Activated CD8-positive, alpha-beta T cell treated with anti-CD3 and anti-CD28 coated beads for 36 hours (primary cell): ENCODE measurements at places on chromosomes 5 and 9.
A peak's percentile ranks its signal among the peaks of the same experiment; 100 is the strongest.

DNA sequence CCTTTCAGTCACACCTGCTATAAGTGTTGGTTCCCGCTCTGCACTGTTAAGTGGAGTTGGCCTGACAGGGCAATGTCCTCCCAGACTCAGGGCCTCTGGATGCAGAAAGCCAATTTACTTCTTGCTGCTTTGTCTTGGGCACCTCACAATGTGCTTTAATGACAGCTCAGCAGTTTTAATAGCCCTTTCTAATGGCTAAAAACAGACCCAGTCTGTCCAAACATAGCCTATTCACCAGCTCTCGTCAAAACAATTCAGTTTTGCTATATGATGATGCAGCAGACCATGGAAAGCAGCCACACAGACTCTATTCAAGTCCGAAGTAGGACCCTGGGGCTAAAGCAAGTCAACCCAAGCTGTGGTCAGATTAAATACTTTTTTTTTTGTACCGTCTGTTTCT is 529.1 kb upstream of the SEMA6A start:
- no peak for DNase-seq

DNA sequence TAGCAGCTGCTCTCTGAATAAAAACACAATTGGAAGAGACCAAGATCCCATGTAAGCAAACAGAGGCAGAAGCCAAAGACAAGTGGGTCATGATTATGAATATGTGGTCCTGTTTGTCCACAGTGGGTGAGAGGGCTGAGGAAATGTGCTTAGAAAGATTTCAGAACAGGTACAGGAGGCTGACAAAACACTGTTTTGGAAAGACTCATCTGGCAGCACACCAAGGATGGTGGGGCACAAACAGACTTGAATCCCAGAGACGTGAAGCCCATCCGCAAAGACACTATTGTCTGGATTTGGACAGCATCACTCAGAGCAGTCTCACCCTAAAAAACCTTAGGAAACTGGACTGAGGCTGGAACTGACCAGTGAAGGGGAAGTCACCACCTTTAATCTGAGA is 85.0 kb downstream of the ADRB2 start:
- DNase-seq: no peak

DNA sequence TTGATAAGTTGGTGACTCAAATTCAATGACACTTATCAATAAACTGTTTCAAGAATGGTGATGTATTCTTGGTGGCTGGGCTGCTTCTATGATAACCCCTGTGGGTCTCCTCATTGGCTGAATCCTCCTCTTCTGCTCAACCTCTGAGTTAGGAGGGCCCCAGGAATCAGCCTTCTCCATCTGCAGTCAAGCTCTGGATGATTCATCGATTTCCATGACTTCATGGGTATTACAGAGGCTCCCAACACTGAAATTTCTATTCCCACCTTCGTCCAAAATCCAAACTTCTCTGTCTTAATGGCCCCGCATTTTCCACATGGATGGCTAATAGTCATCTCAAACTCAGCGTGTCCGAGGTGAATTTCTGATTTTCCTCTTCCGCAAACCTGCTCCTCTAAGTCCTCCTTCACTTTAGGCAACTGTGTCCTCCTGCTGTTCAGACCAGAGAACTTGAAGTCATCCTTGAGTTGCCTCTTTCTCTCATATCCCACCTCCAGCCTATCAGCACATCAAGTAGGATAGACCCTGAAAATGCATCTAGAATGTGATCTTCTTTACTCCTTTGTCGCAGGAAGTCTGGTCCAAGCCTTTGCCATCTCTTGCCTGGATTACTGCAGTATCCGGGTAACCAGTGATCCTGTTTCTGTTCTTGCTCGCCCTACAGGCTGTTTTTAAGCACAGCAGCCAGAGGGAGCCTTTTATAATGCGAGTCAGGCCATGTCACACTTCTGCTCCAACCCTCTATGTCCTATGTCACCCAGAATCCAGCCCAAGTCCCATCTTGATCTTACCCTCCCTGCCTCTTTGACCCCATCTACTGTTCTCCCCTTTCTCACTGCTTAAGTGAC is 41.4 kb upstream of the IL7R start:
- DNase-seq: peak; percentile 49

DNA sequence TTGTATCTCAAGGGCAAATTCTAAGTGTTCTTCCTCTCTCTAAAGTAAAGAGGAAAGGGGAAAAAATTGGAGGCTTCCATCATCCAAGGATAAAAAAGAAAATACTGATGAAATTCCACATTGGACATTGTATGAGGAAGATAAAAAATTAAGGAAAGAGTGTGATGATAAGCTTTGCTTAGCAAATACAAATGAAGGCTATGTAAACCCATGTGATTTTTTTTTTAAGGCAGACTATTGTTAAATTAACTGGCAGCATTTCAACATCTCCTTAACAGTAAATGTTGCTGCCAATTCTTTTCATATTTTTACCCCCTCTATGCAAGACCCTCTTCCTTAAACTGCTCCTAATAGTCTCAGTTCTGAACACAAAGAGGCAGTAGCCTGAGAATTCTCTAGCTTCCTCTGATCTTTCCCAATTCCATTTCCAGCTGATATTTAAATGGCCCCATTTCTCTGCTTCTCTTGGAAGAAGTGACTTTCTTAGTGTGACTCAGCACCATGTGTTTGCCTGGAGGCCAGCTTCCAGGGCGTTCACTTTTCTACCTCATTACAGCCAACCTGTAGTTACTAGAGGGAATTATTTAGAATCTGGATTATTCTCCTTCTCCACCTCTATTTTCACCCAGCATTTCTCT is 159.7 kb downstream of the TLE1 start:
- no peak for DNase-seq

DNA sequence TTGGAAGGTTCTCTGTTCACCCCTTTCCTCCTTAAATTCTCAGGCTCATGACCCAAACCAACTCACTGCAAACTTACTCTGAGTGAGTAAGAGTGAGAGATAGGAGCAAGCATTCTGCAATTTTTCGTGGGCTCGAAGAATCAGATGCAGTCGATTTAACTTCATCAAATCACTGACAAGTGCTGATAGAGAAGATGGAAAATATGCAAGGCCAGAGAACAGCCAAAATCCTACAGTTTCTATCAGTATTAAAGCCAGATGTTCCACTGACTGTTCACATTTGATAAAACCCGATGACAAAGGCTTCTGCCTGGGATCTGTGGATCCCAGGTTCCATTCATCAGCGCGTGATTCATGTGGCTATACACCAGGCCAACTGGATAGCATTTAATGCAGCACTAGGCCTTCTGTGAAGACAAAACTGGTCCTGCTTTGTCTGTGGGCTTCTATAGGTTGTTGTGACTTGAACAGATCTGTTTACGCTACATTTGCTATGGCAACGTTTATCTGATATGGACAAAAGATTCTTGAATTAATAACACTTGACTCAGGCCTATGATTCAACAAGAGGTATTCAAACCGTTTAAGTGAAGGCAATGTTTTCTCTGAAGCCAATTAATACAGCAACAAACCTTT is 251.2 kb downstream of the NFIB start:
- no peak for DNase-seq

DNA sequence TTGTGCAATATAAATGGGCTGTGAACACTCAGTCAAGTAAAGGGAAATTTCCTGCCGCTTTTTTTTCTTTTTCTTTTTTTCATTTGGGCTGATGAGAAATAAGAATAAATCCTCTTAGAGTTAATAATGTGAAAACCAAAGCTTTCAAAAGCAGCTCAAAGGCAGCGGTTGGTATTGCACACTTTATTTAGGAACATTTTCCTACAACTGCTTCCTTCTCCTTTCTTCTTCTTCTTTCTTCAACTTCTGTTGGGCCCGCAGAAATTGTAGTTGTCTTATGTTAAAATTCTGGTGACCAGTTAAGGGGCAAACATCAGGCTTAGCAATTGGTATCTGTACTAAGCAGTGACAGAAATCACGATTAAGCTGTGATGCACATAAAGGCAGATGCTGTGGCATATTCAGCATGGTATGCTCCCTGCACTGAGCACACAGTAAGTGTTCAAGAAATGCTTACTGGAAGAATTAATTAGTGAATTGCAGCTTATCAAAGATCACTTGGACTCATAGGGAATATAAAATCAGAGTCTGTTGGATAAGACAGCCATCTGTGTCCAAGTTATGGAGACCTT is 85.4 kb downstream of the ANKRD55 start:
- DNase-seq: no peak

DNA sequence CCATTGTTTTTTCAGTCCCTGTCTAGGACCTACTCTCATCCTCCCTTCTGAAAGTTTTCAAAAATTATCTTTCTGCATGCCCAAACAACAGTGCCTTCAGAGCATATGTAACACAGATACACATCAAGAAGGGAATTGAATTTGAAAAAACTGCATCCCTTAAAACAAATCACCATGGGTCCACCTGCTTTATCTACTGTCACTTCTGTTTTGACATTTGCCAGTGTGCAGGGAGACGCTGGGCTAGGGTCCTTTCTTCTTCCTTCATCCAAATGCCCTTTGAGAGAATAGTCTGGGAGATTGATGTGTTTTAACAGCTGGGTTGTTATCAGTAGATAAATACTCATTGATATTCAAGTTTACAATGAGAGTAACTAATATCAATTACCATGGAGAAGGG is 1630.1 kb downstream of the MAT2B start:
- DNase-seq: no peak

DNA sequence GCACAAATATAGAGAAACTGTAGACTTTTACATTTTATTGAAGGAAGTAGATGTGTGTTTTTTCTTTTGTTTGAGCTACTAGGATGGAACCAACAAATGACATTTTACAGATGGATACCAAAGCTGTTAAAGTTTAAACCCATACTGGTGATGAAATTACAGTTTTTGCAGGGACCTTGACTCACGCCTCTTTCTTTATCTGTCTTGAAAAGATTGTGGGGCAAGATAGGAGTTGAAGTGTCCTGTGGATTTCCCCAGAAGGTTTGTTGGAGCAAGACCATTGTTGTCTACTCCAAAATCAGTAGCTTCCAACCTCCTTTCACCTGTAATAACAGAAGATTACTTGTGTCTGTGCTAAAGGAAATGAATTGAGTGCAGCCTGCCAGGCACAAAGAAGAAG is 4.1 kb upstream of the C5orf63 start:
- no peak for DNase-seq

DNA sequence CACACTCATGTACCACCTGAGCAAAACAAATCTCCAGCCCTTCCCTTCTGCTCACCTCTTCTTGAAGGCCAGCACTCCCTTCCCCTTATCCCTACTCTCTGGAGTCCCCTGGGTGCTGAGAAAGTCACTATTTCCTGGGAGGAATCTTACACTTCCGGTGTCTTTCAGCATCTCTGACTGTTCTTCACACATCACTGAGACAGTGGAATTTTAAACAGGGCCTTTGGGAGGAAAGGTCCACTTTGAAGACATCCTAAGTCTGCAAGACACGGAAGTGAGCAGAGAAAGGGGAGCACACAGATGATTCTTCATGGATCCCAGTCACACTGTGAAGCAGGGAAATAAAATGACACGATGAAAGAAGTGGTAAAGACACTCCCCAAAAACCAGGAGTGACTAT is 25.6 kb downstream of the FRMD3 start:
- no peak for DNase-seq

GRCh38 chr9:70881333-70881732 is 240.1 kb downstream of the TRPM3 start:
- DNase-seq: no peak

DNA sequence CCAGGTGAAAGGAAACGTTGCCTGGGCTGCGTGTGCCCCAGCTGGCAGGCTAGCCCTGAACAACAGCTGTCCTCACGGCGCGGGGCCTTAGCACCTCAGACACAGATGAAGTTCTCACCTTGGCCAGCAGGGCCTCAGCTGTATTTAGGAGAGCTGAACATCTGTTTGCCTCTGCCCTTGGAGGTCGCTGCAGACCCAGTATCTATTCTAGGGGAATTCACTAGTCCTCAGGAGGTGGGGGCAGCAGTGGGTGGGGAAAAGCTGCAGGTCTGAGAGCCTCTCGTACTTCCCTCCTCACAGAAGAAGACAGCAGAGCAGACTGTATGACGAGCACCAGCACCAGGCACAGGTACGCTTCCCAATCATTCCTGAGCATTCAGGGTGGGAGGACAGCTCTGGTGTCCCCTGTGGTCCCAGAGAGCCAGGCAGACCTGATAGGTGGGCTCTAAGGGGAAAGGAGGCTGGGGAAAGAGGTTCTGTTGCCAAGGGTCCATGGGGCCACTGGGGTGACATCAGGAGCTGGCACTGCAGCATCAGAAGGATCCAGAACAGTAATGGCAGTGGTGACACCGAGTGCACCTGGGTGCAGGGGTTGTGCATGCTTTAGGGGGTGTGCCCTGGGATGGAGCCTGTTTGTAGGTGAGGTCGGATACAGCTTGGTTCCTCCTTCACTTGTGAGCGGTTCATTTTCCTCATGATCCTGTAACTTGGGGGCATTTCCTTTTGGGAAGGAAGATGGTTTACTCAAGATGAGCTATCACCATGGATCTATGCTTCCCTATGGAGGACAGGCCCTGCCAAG is 13.8 kb downstream of the CD74 start:
- DNase-seq: peak; percentile 40

DNA sequence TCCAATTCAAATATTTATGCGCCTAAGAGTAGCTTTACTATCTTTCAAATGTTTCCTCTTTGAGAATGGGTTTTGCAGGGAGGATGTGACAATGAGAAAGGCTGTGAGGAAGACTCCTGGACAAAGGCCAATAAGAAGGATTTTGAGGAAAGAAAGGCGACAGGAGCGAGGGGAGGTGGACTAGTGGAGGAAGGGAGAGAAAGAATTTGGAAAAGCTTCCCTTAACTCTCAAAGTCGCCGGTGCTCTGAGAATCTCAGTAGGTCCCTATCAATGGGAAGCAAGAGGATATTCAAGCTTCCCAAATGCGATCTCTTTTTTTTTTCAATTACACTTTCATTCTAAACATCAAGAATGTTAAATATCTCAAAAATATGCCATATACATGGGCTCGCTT is 2.8 kb upstream of the CDC20B start:
- DNase-seq: no peak

DNA sequence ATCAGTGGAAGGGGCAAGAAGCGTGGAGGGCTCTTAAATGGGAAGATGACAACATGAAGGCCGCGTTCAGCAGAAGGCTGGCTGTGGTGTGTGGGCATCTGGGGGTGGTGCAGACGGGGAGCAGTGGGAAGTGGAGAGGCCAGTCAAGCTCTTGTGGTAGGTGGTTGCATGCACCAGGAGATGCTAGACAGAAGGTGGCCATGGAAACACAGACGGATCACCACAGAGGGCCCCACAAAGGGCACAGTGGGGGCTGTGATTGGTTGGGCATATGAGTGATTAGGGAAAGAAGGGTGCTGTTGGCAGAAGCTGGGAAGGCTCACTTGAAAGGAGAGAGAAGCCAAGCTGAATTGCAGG is 14.7 kb downstream of the MTMR12 start:
- DNase-seq: peak; percentile 56

GRCh38 chr9:64773491-64773931 is 511.5 kb downstream of the FOXD4L5 start:
- peak; percentile 2 for DNase-seq

GRCh38 chr9:19615036-19615624 is 173.7 kb downstream of the SLC24A2 start:
- DNase-seq: no peak
